ENCODE measurements at places on chromosomes 16 and 17.

DNA sequence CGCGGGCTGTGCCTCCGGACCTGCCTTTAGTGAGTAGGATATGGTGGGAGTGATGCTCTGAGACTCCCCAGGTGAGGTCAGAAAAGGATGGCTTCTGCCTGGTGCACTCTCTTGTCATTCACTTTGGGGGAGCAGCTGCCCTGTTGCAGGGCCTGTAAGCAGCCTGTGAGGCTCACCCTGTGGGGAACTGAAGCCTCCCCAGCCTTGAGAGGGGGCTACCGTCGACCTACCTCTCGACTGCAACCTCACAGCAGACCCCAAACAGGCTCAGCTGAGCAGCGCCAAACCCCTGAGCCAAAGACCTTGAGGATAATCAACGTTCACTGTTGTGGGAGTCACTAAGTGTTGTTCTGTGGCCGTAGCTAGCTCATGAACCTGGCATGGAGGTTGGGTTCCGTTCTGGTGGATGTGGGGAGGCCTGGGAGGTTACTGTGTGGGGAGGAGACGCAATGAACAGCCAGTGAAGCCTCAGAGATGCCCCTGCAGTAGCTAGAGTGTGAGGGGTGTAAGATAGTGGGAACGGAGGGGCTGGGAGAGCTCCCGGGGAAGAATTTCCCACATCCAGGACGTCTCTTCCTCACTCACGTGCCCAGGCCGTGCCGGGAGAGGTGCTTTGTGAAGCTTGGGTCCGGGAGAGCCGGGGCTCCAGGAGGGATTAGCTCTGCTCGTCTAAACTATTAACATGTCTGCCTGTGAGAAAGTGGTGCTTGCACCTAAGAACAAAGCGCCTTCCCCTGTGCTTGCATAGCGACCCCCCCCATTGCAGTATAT, 38.8 kb downstream of the METRNL start:
- no peak for ATAC-seq

- ATAC-seq = no peak
Observed at GRCh38 chr17:47883589-47884426, 12.2 kb upstream of the SP2 start.

GRCh38 chr16:87895641-87896141, 26.4 kb upstream of the SLC7A5 start:
- ATAC-seq = peak; percentile 96

DNA sequence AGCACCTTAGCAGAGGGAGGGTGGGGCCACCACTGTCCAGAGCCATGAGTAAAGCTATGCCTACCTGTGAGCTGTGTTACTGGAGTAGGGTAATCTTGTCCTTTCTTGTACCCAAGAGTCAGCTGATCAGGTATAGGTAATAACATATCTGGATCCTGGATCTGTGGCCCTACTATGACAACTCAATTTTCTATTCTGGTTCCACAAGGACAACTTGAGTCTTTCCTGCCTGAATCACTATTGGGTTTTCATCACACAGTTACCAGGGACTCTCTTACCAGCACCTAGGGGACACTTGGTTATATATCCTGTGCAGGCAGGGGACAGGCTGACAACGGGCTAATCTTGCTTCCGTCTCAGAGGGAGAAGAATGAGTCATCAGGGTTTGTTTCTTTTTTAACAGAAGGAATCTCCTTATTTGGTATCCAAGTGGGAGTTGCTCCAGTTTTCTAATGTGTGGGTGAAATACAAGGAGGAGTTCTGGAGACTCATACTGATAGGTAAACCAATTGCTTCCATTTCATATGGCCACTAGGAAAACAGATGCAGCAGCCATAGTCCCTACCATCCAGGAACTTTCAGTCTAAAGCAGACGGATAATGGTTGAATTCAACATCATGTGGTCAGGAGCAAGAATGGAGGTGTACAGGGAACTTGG, 6.8 kb downstream of the ZNF267 start:
- ATAC-seq = peak; percentile 33

- ATAC-seq = no peak
Observed at GRCh38 chr17:13477180-13477611, 124.5 kb downstream of the HS3ST3A1 start.

- no peak for ATAC-seq
Observed at GRCh38 chr16:67100569-67101310, 9.0 kb upstream of the PHAF1 start.

GRCh38 chr17:66684261-66684660, 150.7 kb upstream of the CACNG5 start:
- ATAC-seq = no peak
